Neural crest cell (in vitro differentiated cells): ENCODE measurements at places on chromosomes 16 and 17. TPM values are rescaled to one million over a fixed set of nuclear protein-coding genes. Genes with fewer than 3 reads are reported as not detected.

DNA sequence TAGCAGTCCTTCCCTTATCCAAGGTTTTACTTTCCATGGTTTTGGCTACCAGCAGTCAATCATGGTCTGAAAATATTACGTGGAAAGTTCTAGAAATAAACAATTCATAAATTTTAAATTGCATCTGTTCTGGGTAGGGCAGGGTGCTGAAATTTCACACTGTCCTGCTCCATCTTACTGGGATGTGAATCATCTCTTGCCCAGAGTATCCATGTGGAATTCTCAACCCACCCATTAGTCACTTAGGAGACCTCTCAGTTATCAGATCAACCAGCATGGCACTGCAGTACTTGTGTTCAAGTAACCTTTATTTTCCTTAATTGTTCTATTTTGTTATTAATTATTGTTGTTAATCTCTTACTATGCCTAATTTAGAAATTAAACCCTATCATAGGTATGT is 202.8 kb upstream of the CPHXL start:
- no peaks in the 10 kb centered on the region for H3K27me3 ChIP-seq
- no peak overlapping the region for H3K4me3 ChIP-seq
- DNase-seq, result no peak
- H3K36me3 ChIP-seq, result no peaks in the 10 kb centered on the region
- no peak overlapping the region for H3K27ac ChIP-seq

DNA sequence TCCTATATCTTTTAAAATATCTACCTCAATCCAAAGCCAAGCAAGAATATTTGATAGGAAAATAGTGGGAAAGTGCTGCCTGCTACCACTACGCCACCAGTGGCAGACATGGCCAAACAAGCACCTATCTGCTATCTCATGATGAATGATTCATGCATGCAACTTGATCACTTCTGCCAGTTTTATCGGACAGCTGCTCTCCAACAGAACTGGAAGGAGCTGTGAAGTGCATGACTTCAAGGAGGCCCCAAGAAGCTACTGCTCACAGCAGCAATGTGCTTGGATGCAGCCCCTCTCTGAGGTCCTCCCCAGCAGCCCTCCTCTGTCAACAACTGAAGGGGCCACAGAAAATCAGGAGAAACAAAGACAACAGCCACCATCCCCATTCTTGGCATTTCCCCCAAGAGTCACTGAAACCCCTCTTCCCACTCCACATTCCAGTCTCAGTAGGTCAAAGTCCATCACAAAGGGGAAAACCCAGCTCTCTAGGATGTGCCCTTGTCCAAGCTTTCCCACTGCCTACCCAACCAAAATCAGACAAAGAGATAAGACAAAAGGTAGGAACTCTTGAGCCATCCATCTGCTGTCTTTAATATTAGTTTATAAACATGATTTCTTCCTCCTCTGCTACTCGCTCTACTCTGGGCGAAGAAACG is 215.3 kb downstream of the C16orf78 start:
- H3K27ac ChIP-seq, result peak overlapping the region; percentile 60
- H3K4me3 ChIP-seq, result no peak overlapping the region
- no peaks in the 10 kb centered on the region for H3K36me3 ChIP-seq
- H3K27me3 ChIP-seq, result no peaks in the 10 kb centered on the region
- no peak for DNase-seq

DNA sequence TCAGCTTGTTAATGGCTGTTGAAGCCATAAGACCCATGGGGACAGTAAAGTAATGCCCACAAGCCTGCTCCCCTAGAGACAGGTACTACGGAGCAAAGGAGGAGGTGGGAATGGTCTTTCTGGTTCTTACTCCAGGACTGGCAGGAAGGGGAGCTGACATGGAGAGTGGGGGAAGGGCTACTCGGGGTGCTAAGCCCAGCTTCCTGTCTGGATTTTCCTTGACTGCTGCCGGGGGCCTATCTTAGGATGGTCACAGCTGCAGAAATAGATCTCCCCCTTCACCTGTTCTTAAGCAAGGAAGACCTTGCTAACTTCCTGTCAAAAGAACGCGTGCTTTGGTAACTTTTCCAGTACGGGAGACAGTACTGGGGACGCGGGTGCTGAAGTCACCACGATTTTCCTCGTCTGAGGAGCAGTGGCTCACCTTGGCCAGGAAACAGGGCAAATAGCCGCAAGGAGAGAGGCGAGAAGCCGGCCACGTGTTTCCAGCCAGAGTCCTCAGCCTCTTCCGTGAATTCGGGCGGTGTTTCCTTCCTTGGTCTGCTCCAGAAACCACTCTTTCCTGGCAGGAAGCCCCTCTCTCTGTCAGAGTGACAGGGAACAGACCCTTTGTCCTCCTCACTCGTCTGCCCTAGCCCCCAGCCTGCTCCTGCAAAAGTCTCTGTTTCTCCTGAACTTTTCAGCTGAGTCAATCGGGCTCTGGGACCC is 656 bp upstream of the PRR29 start:
- DNase-seq, result no peak
- H3K4me1 ChIP-seq, result peaks cover 14% of the 10 kb centered on the region
- no peaks in the 10 kb centered on the region for H3K36me3 ChIP-seq
- H3K27ac ChIP-seq, result no peak overlapping the region
- peaks cover 41% of the 10 kb centered on the region for H3K27me3 ChIP-seq

- no peak for DNase-seq
- no peak overlapping the region for H3K27ac ChIP-seq
- H3K4me1 ChIP-seq, result peaks cover 10% of the 10 kb centered on the region
Observed at GRCh38 chr16:68636818-68637217, 8.3 kb upstream of the CDH3 start.

NDRG4 gene
- total RNA-seq, result 52.5 and 58.9 TPM in 2 replicates

JPH3 gene
- total RNA-seq, result 9.1 and 9.5 TPM in 2 replicates

- H3K4me1 ChIP-seq, result peaks cover 43% of the 10 kb centered on the region
- H3K27me3 ChIP-seq, result no peaks in the 10 kb centered on the region
- DNase-seq, result no peak
- H3K4me3 ChIP-seq, result peak overlapping the region; percentile 12
- H3K36me3 ChIP-seq, result no peaks in the 10 kb centered on the region
- peak overlapping the region; percentile 94 for H3K27ac ChIP-seq
Observed at GRCh38 chr17:73519714-73520368, 124.4 kb downstream of the SDK2 start.

DNA sequence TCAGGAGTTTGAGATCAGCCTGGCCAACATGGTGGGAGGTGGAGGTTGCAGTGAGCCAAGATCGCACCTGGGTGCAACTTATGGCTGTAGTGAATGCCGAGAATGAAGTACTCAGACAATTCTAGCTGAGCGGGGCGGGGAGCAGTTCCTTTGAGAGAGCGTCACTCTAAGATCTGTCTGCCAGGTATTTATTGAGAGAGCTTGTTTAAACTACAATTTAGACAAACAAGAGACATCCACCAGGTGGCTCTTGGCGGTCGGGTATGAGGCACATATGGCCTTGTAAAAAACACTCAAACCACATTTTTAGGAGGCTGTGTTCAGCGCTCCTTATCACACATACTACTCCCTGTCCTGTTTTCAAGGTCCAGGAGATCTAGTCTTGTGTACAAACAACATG is 40.6 kb upstream of the CDH1 start:
- no peak overlapping the region for H3K4me3 ChIP-seq
- H3K27me3 ChIP-seq, result no peaks in the 10 kb centered on the region

NSMCE1 gene
- total RNA-seq, result 30.4 and 32.6 TPM in 2 replicates

RHBDL1 gene
- total RNA-seq, result 3.0 and 3.1 TPM in 2 replicates

CHST4 gene
- not detected in 2 replicates for total RNA-seq

GRCh38 chr16:10990378-10990777 is 46.0 kb downstream of the CLEC16A start:
- H3K36me3 ChIP-seq, result peaks cover 3% of the 10 kb centered on the region
- H3K4me3 ChIP-seq, result no peak overlapping the region
- no peaks in the 10 kb centered on the region for H3K27me3 ChIP-seq
- no peak overlapping the region for H3K27ac ChIP-seq

KRTAP4-4 gene
- total RNA-seq, result not detected in 2 replicates

- peaks cover 13% of the 10 kb centered on the region for H3K4me1 ChIP-seq
- no peak overlapping the region for H3K4me3 ChIP-seq
- no peak for DNase-seq
- no peak overlapping the region for H3K27ac ChIP-seq
Observed at GRCh38 chr17:265718-266117, 84.3 kb upstream of the DOC2B start.

GRCh38 chr16:49189286-49189685 is 92.4 kb downstream of the CBLN1 start:
- no peak overlapping the region for H3K4me3 ChIP-seq
- no peaks in the 10 kb centered on the region for H3K4me1 ChIP-seq
- no peak overlapping the region for H3K27ac ChIP-seq
- H3K27me3 ChIP-seq, result peaks cover 62% of the 10 kb centered on the region
- DNase-seq, result no peak

DNA sequence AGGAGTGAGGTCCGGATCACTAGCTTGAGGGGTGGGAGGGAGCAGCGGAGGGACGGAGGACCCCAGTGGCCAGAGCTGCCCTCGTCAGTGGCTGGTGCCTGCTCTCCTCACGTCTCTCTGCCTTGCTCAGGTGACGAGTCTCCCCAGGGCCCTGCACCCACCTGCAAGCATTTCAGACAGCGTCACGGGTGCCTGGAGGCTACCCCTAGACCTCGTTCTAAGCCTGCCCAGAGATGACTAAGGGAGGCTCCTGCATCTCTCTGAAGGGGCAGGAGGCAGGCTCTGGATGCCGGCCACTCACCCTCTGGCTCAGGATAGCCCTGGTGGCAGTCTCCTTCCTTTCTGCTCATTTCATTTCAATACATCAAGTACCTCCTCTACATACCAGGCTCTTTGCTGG is 68.8 kb downstream of the MRC2 start:
- H3K27me3 ChIP-seq, result no peaks in the 10 kb centered on the region
- peaks cover 19% of the 10 kb centered on the region for H3K4me1 ChIP-seq
- no peak for DNase-seq
- no peak overlapping the region for H3K27ac ChIP-seq
- H3K4me3 ChIP-seq, result no peak overlapping the region

GRCh38 chr17:45792995-45793755 is 9.1 kb downstream of the CRHR1 start:
- H3K4me1 ChIP-seq, result peaks cover 4% of the 10 kb centered on the region
- H3K4me3 ChIP-seq, result no peak overlapping the region
- H3K36me3 ChIP-seq, result no peaks in the 10 kb centered on the region
- no peak overlapping the region for H3K27ac ChIP-seq

DNA sequence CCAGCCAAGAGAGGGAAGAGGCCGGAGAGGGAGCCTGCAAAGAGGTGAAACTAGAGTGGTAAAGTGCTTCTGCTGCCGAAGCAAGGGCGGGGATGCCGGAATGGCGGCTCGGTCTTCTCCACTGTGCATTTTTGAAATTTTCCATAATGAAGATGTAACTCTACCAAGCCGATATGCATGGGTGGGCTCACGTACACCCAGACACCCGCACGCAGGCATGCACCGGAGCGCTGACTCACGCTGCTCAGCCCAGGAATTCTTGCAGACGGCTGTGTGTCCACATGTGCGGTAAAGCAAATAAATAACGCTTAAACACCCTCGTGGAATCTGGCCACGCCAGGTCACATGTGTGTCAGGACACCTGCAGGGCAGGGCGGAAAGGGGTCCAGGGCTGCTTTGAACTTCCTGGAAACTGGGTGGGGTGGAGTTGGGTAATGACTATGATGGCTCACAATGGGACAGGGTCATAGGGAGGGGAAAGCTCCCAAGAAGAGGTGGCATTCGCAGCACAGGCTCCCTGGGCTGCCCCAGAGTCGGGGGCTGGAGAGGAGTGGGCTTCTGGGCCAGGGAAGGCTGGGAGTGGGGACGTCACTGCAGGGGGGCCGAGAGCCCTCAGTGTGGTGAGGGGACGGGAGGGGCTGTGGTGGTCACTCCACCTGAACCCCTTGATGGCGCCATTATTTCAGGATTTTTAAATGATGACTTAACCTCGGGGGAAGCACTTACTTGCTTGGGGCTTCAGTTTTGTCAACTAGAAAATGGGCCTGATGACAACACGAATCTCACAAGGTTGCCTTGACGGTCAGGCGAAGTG is 265.5 kb downstream of the PARN start:
- H3K4me3 ChIP-seq, result no peak overlapping the region
- no peak overlapping the region for H3K27ac ChIP-seq
- no peaks in the 10 kb centered on the region for H3K27me3 ChIP-seq
- DNase-seq, result no peak

GRCh38 chr16:30490210-30490609 is 17.7 kb downstream of the ITGAL start:
- DNase-seq, result no peak
- H3K27me3 ChIP-seq, result no peaks in the 10 kb centered on the region
- H3K4me3 ChIP-seq, result no peak overlapping the region
- peak overlapping the region; percentile 7 for H3K27ac ChIP-seq

GRCh38 chr17:77609553-77610517 is 348.7 kb upstream of the TNRC6C start:
- no peak overlapping the region for H3K4me3 ChIP-seq
- peaks cover 7% of the 10 kb centered on the region for H3K27me3 ChIP-seq
- no peak for DNase-seq
- H3K36me3 ChIP-seq, result no peaks in the 10 kb centered on the region
- no peaks in the 10 kb centered on the region for H3K4me1 ChIP-seq

DNA sequence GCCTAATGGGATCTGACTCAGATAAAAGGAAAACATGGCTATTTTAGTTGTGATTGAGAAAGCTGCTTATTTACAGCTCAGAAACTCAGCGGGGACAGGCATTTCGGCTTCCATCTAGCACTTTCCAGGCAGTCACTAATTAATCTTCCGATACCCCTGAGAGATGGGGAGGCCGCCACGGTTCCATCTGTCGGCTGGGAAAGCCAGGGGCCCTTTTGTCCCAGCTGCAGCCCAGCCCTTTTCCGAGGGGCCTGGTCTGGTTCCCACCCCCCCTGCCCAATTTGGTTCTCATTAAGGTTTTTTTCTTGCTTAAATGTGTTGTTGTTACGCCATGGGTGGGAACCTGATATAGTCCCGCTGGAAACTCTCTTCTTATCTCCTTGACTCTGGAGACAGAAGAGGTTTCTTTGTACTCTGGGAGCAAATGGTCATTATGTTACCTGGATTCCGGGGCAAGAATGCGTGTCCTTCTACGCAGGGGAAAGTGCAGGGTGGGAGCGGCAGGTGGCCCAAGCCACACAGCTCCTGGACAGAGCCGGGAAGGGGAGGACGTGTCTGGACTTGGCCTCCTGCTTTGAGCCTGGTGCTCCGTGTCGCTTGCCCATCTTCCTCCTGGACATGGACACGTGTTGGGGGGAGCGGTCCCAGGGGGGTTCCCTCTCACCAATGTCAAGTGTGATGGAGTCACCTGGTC is 50.9 kb upstream of the GSE1 start:
- H3K27ac ChIP-seq, result no peak overlapping the region

GRCh38 chr16:77711179-77711578 is 11.1 kb upstream of the NUDT7 start:
- no peak for DNase-seq
- H3K27me3 ChIP-seq, result peaks cover 6% of the 10 kb centered on the region
- no peaks in the 10 kb centered on the region for H3K4me1 ChIP-seq
- H3K36me3 ChIP-seq, result no peaks in the 10 kb centered on the region
- no peak overlapping the region for H3K27ac ChIP-seq

GRCh38 chr16:22789281-22789945 is 24.5 kb upstream of the HS3ST2 start:
- no peak for DNase-seq
- H3K4me3 ChIP-seq, result no peak overlapping the region
- no peaks in the 10 kb centered on the region for H3K36me3 ChIP-seq
- H3K27me3 ChIP-seq, result peaks cover 16% of the 10 kb centered on the region

GRCh38 chr16:57734925-57735754 is 430 bp upstream of the KATNB1 start:
- H3K36me3 ChIP-seq, result peaks cover 2% of the 10 kb centered on the region
- DNase-seq, result peak; percentile 99
- no peaks in the 10 kb centered on the region for H3K27me3 ChIP-seq
- H3K4me1 ChIP-seq, result peaks cover 23% of the 10 kb centered on the region
- H3K27ac ChIP-seq, result peak overlapping the region; percentile 97
- peak overlapping the region; percentile 98 for H3K4me3 ChIP-seq
